ENCODE measurements at places on chromosomes 7 and 10. TPM values are rescaled to one million over a fixed set of nuclear protein-coding genes. Genes with fewer than 3 reads are reported as not detected.

BTAF1 gene
- 49.8 TPM for total RNA-seq

SNX8 gene
- total RNA-seq: 31.1 TPM

ADAMTS14 gene
- 4.0 TPM for total RNA-seq

INTS15 gene
- 30.8 TPM for total RNA-seq

IL2RA gene
- total RNA-seq: 1.5 TPM

GALNT17 gene
- total RNA-seq: 10.8 TPM

EPHB6 gene
- total RNA-seq: 17.6 TPM

ANKRD30A gene
- not detected for total RNA-seq

NCF1 gene
- 6.5 TPM for total RNA-seq

WNT8B gene
- total RNA-seq: 0.29 TPM

TTYH3 gene
- 82.1 TPM for total RNA-seq

PLCE1 gene
- 16.2 TPM for total RNA-seq

IRF5 gene
- 9.4 TPM for total RNA-seq

FAM185A gene
- 19.5 TPM for total RNA-seq

KIF5B gene
- total RNA-seq: 59.0 TPM

FAM241B gene
- total RNA-seq: 4.1 TPM

CTNNA3 gene
- 21.2 TPM for total RNA-seq

H2AZ2 gene
- total RNA-seq: 228 TPM

AKR1D1 gene
- 0.06 TPM for total RNA-seq

CPA1 gene
- total RNA-seq: 1.9 TPM

All from metanephros (tissue), 2 donors.